ENCODE measurements at places on chromosomes 13 and 19. TPM values are rescaled to one million over a fixed set of nuclear protein-coding genes. Genes with fewer than 3 reads are reported as not detected.

ZNF177 gene
- total RNA-seq = 3.6 TPM

IGSF23 gene
- total RNA-seq = not detected

ZNF888 gene
- 4.2 TPM for total RNA-seq

SERP2 gene
- total RNA-seq = 3.4 TPM

BEST2 gene
- not detected for total RNA-seq

Data from aorta (tissue), 5 donors.